NCI-H1105 treated with DMSO at 0.1 percent for 48 hours (cell line): ENCODE measurements at places on chromosomes 7 and 10.
A peak's percentile ranks its signal among the peaks of the same experiment; 100 is the strongest.

DNA sequence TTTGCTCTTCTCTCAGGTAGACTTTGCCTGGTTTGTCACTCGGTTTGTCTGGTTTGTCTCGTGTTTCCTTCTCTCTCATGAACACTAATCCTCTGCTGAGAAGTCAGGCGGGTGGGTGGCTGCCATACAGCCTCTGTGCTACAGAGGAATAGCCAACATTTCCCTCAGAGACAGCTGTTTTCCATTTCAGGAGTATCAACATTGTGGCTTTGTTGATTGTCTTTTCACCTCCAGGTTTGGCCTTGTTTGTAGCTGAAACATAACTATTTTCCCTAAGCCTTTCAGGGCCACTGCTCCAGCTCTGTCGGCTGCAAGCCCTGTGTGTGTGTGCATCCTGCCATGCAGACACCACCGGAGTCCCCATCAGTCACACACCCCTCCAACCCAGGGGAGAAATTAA lies 122.8 kb downstream of the BAMBI start:
- no peak for DNase-seq

- DNase-seq = no peak
These were observed 7.4 kb downstream of the ZNF487 start for GRCh38 chr10:43444323-43444722.

GRCh38 chr7:116311259-116311658 lies 100.9 kb downstream of the TES start:
- no peak for DNase-seq

- no peak for DNase-seq
These were observed 69.0 kb downstream of the AHR start for GRCh38 chr7:17367502-17367901.

DNA sequence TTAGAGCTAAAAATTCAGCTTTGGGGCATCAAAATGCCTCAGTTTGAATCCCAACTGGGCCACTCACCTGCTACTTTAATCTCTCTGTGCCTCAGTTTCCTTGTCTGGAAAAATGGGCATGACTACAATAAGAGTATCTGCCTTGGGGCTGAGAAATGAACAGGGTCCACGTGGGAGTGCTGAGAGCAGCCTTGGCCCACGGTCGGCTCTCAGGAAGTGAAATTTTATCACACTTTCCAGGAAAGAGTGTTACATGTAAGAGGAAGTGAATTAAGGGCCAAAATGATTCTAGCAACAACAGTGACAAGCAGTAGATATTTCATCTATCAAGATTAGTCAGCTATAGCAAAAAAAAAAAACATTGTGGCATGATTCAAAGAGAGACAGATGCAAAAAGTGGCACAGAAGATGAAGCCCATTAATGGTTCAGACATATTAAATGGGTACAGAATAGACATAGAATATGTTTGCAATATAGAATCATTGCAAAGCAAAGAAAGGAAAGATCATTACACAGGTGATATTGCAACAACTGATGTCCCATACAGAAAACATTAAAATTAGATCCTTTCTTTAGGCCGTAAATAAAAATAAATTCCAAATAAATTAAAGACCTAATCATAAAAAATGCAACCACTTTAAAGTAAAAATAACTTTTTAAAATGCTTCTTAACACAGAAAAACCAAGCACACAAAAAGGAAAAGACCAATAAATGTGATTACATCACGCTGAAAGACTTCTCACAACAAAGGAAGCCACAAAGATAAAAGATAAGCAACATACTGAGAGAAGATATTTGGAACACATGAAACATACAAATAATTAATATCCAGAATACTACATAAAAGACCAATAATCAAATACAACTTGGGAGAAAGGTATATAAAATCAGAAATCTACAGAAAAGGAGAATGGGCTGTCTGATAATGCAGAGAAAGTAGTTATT lies 4.3 kb downstream of the TMEM273 start:
- DNase-seq = no peak

GRCh38 chr10:113533801-113534200 lies 19.1 kb upstream of the HABP2 start:
- no peak for DNase-seq

GRCh38 chr7:151274936-151275812 lies 26.7 kb upstream of the SMARCD3 start:
- no peak for DNase-seq

GRCh38 chr7:5636914-5637313 lies 144.5 kb downstream of the RNF216 start:
- DNase-seq = no peak

DNA sequence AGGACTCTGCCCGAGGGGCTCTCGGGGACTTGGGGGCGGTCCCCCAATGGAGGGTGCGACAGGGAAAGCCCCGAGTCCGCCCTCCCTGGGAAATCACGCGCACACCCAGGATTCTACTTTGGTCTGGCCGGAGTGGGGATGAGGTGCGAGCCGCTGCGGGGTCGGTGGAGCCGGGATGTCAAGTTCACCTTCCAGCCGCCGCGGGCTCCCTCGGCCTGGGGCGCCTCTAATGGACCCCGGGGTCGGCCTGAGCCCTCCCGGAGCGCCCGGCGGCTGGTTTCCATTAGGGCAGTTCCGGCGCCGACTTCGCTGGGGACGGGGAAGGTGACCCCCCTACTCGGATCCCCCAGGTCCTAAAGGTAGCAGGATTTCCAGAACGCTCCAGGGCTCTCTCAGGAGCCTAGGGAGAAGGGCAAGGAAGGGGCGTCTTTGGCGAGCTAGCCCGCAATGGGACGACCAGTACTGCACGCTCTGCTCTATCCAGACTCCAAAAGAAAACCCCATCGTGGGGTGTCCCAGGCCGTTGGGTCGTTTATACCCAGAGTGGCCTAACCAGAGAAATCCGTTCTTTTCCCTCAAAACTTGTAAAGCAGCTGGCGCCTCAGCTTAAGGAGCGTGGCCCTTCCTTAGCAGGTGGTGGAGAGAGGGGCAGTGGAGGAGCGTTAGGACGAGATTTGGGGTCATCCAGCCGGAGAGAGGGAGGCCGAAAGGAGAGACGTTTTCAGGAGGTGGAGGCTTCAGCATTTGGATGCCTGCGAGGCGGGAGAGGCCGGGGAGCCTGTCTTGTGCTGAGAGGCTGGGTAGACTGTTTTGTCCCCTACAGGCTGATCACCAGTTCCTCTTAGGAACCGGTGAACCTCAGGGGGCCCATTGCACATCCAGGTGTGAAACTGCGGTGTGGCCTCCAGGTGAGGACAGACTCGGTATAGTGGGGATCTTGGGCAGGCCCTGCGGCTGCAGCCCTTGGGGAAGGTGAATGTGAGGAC lies 860 bp upstream of the WDR86 start:
- peak; percentile 19 for DNase-seq

DNA sequence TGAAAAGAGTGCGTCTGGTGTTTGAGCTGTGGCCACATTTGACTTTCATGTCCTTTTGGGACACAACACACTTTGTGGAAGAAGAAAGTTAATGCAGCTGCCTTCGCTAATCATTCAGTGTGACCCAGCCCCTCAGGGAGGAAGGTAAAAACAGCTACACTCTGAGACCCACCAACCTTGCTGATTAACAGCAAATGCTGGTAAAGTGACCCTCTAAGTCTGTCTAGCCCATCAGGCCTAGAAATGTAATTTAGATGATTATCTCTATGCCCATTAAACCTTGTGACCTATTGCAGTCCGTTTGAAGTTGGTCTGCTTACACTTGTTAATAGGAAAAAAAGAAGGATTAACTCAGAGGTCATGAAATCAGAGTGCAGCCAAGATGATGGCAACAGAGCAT lies 161.9 kb upstream of the WNT16 start:
- no peak for DNase-seq

DNA sequence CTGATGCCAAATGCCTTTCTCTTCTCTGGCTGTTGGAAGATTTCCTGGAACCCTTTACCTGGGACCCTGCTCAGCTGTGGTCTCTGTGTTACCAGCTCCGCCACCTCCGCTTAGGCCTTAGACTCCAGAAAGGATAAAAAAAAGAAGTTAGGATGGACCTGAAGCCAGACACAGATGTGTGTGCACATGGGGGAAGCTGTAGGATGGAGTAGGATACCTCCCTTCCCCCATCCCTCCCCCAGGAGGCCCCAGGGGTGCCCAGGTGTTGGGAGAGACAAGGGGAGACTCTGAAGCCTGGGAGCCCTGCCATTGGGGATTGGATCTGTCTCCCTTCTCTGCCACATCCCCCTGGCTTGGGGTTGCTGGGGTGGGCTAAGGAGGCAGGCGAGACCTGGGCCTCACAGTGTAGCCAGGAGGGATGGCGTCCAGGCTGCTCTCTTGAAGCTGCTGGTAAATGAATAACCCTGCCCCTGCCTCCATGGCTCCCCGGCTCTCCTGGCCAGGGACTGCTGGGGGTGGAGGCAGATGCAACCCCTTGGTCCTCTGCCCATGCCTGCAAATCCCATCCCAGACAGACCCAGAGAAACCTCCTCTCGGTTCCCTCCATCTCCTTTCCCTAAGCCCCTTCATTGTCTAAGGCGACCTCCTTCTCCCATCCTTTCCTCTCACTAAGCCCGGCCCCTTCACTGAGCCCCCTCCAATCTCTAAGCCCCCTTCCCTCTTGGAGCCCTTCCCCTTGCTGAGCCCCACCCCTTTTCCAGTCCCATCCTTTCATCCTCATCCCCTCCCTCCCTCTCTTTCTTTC lies 8.0 kb downstream of the CLDN3 start:
- no peak for DNase-seq

GRCh38 chr10:97123765-97124164 lies 62.0 kb downstream of the SLIT1 start:
- DNase-seq = no peak

GRCh38 chr7:116236020-116236630 lies 25.8 kb downstream of the TES start:
- DNase-seq = peak; percentile 32

GRCh38 chr7:16759840-16760239 lies 6.3 kb downstream of the TSPAN13 start:
- DNase-seq = no peak

GRCh38 chr10:13589316-13589715 lies 2.6 kb downstream of the PRPF18 start:
- DNase-seq = no peak

DNA sequence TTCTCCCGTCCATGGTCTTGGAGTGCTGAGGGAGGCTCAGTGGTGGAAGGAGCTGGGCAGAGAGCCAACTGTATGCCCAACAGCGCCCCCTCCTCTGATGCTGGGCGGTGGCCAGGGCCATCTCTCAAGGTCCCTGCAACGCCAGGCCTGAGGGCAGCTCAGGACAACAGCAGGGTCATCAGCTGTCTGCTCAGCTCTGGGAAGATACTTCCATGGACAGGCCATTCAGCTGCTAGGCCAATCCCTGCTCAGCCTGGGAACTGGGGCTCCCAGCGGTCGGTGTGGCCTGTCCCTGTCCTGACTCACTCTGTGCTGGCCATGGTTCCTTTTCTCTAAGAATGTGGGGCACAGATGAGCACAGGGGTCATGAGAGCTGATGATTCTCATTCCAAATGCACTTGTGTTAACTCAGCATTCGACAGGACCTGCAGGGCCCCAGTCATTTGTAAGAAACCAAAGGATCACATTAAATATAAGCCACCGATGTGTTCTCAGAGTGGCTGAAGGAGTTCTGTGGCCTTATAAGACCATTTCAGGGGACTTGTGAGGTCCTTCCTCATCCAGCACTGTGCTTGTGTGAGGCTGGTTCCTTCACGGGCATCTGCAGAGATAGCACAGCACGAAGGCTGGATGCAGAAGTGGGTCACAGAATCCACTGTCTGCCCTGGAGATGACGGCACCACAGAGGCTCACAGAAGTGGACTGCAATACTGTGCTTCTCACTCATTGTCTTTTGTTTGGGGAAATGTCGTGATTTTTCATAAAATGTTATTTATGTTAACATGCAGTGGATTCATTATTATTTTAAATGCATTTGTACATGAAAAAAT lies 73.0 kb downstream of the ADCY1 start:
- no peak for DNase-seq

GRCh38 chr10:62811159-62811875 lies 4.8 kb downstream of the EGR2 start:
- DNase-seq = no peak

GRCh38 chr10:31623466-31623865 lies 304.4 kb downstream of the ZEB1 start:
- no peak for DNase-seq

DNA sequence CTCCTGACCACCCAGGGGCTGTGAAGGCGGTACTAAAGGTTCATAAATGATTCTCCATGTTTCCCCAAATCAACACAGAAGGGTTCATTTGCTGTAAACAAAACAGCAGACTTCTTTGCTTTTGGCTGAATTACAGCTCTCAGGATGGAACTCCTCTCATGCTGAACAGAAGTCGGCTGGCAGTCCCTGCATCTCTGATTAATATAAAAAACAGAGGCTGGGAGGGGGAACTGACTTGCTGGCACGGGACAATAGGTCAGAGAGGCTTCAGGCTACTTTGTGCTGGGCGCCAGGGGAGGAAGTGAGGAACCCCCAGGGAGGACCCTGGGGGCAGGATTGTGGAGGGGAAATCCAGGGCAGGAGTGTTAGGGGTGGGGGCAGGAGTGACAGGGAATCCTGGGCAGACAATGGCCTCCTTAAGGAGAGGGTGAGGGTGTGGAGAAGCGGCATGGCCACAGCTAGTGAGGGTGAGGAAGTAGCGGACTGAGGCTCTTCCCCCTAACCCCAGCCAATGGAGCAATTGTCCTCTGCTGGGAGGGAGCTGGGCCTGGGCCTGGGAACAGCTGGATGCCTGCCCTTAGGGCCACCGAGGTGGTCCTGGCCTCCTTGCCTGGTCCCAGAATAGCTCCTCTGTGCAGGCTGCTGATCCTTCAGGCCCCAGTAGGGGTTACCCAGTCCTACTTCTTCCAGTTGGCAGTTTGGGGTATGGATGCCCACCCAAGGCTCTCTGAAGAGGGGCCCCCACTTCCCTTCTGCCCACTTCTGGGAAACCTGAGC lies 9.2 kb upstream of the SFRP5 start:
- DNase-seq = no peak

DNA sequence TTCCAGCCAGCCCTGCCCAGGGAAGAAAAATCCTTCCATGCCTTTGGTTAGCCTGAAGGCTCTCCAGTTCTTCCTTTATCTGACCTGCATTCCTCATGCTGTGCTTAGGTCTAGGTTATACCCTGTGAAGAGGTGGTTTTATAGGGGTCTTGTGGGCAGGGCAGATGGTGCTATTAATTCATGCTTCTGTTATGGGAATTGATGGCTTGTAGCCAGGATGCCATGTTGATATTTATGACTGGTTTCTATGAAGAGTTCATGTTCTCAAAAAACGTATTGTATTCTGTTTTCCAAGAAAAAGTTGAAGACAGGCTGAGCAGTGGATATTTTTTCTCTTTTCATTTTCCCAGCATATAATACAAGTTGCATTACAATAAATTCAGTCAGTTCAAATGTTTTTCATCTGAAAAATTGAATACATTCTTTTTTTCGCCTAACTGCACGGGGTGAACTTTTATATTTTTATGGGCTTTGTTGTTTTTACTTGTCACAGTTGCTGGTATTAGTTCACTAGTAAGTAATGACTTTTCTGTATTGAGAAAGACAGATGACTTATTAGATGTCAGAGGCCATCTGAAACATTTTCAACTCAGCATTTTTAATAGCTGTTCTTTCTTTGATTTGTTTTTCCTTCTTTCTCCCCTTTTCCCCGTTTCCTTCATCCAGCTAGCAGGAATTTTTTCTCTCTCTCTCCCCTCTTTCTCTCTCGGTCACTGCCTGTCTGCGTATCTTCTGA lies 322.8 kb downstream of the LRMDA start:
- no peak for DNase-seq

- DNase-seq = peak; percentile 15
These were observed 11.0 kb upstream of the AHCYL2 start for GRCh38 chr7:129213828-129214227.

- DNase-seq = no peak
These were observed 15.9 kb downstream of the VIPR2 start for GRCh38 chr7:159128767-159129166.
